ENCODE measurements at places on chromosomes 16 and 17. TPM values are rescaled to one million over a fixed set of nuclear protein-coding genes. Genes with fewer than 3 reads are reported as not detected.

DNA sequence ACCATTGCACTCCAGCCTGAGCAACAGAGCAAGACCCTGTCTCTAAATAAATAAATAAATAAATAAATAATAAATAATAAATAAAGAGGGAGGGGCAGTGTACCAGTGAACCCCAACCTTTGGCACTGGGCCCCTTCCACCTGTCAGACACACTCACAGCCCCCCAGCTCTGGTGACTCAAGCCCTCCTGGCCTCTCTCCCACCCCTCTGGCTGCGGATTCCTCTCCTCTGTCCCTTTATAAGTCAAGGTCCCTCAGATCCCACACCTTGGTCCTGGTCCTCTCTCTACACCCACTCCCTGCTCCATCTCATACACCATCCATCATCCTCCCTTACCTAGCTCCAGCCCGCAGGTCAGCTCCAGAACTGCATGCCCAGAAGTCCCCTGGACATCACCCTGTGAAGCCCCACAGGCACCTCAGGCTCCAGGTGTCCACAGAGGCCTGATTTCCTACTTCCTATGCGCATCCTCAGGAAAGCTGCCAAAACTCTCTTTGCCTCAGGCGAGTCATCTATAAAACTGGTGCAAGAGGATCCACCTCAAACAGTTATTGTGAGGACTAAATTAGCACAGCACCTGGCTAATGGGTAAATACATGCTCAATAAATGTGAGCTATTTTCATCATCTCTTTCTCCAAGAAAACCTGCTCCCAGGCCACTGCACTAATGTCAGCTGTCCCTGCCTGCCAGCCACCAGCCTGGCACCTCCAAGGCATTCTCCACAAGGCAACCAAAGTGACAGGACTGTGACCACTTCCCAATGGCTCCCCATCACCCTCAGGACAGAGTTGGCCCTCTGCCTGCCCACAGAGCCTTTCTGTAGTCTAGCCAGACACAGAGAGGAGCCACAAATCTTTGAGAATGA, 46.8 kb downstream of the BEAN1 start:
- no peak for DNase-seq

DNA sequence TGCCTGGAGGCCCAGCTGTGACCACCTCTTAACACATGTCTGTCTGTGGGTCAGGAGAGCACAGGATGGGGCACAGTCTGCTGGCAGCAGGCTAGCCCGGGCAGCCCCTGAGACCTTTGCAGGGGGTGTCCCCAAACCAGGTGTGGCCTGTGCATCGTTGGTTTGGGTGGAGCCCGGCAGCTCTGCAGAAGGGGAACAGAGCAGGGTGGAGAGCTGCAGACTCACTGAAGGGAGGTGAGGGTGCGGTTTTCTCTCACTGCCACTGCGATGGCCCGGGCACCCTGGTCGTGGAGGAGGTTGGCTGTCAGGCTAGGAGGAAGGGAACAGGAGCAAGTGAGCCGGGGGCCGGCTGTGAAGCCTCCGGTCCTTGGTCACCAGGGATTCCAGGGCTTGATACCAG, 28.8 kb downstream of the NLRC3 start:
- DNase-seq: no peak

Gene FBXL19
- 12.1 TPM for total RNA-seq

DNA sequence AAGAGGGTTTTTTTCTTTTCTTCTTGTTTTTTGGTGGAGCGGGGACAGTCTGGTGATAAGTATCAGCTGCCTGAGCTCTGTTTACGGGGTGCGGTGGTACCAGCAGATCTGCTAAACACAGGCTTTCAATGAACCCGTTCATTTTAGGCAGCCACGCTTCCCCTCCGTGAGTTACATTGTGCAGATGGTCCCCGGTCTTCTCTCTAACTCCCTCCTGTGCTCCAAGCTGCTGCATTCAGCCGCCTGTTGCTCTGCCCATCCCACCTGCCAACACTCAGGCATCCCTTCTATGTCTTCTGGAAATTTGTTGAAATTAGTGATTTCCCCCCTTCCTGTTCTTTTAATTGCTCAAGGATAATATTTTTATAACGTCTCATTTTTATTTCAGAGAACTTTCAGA, 82.1 kb upstream of the ELAC2 start:
- no peak for DNase-seq

Gene AATK
- 24.6 TPM for total RNA-seq

Gene SYT17
- total RNA-seq: 6.2 TPM

DNA sequence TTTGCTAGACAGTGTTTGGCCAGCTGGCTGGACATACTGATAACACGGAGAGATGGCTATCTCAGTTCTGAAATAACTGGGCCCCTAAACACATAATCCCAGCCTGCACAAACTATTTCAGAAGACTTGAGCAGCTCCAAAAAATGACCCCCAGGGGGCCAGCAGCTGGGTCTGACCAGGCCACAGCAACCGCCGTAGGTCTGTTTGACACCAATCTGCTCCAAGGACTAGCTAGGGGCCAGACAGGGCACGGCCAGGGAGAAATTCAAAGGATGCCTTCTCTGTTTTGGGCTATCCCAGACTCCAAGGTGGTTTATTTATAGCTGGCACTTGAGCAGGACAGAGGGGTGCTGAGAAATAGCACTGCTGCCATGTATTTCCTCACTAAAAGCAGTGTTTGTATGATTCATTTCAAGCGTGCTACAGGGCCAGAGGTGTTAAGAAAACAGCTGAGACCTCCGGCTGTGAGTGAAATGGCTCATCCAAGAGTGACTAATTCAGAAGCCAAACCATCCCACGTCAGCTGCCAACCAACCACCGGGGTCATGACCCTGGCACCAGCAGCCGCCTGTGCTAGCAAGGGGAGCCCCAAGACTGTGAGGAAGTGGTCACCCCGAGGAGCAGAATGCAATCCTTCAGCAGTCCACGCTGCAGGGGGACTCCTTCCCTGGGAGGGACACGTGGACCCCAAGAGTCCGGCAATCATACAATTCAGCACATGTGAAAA, 5.7 kb downstream of the GGA2 start:
- peak; percentile 92 for DNase-seq

DNA sequence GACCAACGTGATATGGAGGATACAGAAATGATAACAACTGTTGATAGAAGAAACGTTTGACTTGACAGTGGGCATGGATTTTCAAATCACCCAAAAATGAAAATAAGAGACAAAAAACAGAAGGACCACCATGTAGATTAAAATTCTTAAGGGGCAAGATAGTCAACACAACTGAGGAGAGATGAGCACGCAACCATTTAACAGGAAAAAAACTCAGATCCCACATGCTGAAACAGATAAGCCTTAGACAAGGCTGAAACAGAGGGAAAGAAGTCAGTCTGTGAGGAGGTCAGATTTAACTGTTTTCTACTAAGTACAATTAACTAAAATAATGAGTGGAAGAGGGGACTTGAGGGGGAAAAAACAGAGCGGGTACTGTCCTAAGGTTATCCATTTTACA, 21.2 kb downstream of the RNF43 start:
- DNase-seq: no peak

Gene CES5A
- total RNA-seq: not detected

DNA sequence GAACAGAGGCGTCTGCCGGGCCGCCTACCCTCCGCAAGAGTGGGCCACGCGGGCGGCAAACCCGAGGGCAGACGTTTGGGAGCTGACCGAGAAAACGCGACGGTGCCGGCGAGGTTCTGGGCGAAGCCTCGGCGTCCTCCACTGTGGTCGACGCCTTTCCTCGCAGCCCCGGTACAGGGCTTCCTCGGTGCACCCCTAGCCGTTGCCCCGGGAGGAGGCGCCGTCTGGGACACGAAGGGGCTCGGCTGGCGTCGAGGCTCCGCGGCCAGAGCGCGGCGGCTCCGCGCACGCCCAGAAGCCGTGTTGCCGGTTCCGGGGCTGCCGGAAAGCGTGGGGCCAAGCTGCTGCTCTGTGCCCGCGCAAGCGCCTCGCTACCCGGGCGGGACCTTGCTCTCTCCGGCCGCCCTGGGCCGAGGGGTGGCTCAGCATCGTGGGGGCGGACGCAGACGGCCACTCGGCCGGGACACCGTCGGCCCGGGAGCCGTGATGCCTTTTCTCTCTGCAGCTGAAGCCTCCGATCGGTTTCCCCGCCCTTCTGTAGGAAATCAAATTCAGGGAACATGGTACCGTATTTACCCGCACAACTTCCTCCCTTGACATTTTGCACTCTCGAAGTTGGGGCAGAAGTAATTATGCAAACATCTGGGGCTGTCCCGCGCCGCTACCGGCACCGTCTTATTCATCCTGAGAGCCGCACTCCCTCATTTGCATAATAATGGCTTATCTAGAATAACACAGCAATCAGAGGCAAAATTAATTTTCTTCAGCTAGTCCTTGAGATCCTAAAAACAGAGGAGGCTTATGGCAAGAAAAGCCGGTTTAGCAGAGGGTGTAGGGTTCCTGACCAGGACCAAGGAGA, 7.3 kb upstream of the CBX8 start:
- no peak for DNase-seq

Gene KCNJ12
- total RNA-seq: 2.1 TPM

Gene NPIPA2
- total RNA-seq: 0.99 TPM

- DNase-seq: no peak
These were observed 52.5 kb upstream of the B4GALNT2 start for GRCh38 chr17:49079840-49080663.

DNA sequence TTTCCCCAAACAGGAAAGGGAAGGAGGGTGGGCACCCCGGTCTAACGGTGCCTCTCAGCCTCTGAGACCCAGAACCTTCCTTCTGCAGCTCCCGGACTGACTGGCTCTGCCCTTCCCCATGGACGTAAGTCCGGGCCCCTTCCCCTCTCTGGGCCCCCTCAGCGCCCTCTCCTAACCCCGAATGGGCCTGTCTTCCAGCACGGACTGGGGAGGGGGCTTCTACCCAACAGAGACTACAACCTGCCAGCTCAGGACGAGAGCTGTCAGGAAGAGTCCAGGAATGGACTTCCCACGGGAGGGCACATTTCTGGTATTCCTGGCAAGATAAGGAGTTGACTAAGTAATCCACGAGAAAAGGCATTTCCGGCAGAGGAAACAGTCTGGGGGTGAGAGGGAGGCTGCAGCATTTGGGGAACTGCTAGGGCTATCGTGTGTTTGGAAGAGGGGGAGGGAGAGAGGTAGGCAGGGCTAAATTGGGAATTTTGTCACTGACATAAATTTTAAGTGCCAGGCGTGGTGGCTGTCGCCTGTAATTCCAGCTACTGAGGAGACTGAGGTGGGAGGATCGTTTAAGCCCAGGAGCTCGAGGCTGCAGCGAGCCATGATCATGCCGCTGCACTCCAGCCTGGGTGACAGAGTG, 12.1 kb upstream of the ALDOA start:
- no peak for DNase-seq

- no peak for DNase-seq
These were observed 52.6 kb downstream of the PLCG2 start for GRCh38 chr16:81831722-81832126.

Gene PRKCA
- total RNA-seq: 48.0 TPM

Gene TAC4
- not detected for total RNA-seq

DNA sequence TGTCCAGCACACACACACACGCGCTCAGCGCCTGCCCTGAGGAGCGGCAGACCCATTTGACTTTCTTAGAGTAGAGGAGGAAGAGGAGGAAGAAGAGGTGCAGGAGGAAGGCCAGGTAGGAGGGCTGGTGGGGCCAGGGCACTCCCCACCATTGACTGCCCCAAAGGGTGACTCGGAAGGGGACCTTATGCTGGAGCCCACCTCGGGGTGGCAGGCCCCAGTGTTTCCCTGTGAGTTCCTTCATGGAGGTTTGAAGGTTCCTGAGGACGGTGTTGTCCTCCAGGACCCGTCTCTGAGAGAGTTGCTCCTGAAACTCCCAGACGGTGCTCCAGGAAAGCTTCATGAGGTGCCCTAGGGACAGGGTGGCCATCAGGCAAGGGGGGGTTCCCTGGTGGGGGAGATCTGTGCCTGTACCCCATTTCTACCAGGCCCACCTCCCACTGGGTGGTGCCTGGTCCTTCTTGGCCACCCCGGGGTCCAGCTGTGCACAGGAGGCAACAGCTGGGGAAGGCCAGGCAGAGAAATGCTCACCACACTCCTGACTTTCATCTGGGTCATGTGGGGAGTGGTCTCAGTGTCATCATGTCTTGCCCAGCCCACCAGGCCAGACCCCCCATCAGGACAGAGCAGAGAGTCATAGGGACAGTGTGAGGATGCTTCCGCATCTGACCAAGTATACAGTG, 89.5 kb downstream of the TNFRSF13B start:
- DNase-seq: peak; percentile 77

Gene NEUROD2
- total RNA-seq: not detected

GRCh38 chr16:80564394-80564793, 23.6 kb downstream of the DYNLRB2 start:
- no peak for DNase-seq

Gene GNG13
- not detected for total RNA-seq

DNA sequence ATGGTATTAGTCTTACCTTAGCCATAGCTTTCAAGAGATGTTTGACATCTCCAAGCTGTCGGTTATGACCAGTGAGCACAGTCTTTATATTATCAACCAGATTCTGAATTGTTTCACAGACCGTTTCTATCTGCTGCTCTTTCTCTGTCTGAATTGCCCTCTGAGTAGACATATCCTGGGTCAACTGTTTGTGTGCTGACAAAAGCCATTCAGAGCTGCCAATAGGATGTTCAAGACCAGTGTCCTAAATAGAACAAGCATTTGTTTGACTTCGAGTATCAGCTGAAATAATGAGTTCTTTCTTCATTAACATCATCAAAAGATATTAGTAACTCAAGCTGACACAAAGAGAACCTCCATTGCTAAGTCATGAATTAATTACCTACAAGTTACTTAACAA, 14.9 kb upstream of the ARL6IP1 start:
- no peak for DNase-seq

Gene RDM1
- total RNA-seq: not detected

- DNase-seq: peak; percentile 77
These were observed 124.5 kb downstream of the HS3ST3A1 start for GRCh38 chr17:13477180-13477611.

DNA sequence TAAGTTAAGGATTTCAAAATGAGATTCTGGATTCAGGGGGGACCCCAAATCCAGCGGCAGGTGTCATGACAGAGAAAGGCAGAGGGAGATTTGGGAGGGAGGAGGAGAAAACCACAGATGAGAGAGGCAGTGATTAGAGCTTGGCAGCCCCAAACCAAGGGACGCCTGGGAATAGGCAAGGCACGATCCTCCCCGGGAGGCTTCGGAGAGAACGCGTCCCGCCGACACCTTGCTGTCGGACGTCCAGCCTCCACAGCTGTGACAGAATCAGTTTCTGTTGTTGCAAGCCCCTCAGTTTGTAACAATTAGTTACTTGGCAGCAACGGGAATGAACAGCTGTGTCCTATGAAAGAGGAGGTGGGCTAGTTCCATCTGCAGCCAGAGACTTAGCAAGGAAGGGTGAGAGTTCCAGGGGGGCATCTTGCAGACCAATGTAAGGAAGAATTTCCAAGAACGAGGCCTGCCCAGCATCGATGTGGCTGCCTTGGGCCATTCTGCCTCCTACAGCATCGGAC, 110.7 kb upstream of the SDK2 start:
- DNase-seq: no peak

GRCh38 chr16:55542459-55543082, 23.9 kb upstream of the CAPNS2 start:
- DNase-seq: no peak

GRCh38 chr17:72362376-72363088, 241.7 kb downstream of the SOX9 start:
- no peak for DNase-seq

Gene TNFRSF17
- total RNA-seq: not detected

Gene CLEC3A
- total RNA-seq: 0.42 TPM
